ENCODE measurements at places on chromosomes 2 and 18.
A peak's percentile ranks its signal among the peaks of the same experiment; 100 is the strongest.

- DNase-seq, result no peak
Measured at GRCh38 chr2:188187726-188188125, 103.9 kb upstream of the GULP1 start.

DNA sequence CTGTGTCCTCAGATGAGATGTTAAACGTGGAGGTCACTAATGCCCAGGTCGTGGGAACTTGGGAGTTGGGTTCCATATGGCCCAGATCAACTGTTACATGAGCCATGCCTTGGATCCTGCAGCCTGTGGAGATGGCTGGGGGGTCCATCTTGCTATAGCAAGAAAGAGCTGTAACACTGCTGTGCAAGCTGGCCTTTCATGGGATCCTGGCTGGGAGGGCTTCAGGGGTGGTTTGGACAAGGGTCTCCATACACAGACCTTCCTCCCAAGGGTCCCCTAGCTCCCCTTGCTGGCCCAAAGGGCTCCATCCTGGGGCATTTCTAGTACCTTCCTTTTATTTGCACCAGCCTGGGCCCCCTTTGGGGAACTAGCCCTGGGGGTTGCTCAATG lies 337.7 kb downstream of the DYSF start:
- DNase-seq, result no peak

DNA sequence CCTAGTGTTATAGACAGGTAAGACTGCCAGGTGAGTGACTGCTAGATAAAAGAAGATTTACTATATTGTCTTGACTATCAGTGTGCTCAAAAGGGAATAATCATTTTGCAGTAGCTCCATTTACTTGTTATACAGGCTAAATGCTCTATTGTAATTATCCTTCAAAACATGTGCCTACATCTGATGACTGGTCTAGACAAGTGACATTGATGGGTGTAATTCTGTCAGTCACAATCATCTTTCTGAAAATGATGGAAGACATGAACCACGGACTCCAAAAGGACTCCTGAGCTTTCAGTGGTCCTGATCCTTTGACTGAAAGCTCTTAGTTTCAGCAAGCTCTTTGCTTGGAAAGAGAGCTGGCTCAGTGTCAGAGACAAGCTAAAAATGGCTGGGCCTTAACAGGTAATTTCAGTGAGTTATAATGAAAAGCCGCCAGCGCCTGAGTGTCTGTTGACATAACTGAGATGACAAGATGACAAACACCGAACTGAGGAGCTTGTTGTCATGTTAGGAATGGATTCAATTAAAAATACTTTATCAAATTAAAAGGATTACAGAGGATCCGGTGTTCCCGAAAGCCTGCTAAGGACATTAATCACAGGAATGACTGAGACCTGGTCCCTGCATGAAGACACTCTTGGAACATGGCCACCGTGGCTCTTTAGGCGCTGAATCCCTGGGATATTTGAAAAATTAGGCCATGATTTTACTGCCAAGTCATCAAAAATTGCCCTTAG lies 141.7 kb downstream of the CMPK2 start:
- no peak for DNase-seq

DNA sequence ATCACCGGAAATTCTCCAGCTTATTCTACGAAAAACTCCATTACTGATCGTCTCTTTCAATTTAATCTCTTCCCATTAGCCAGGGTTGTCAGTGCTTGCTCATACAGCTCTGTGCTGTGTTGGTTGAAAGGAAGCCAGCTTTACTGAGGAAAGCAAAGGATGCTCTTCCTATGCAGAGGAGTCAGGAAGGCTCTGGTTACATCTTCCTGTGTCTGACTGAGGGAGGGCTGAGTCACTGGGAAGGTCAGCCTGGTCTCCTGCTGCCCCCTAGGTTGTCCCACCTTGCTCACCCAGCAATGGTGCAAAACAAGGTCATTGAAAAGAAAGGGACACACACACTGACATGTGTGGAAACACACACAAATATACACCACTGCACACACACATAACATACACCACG lies 975.6 kb downstream of the DCDC2C start:
- DNase-seq, result no peak

DNA sequence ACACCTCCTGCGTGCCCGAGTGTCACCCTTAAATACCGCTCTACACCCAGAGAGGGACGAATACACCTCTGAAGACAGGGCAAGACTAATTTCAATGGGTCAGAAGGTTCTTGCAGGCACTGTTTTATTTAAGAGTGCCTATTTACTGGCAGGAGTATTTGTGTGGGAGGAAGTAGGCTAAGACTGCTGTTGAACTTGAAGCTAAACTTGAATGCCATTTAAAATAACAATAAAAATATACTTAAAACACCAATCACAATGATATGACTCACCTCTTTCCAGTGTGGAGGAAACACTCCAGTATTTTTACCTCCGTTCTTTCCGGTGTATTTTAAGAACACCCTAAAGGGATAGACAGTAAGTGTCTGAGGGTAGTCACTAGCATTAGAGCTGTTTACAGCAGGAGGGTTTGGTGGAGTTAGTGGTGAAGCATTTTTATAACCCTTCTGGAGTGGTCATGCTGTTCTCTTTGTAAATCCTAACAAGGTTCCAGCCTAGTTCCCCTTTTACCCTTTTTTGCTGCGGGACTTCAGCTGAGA lies 9.6 kb upstream of the HOXD1 start:
- peak; percentile 8 for DNase-seq

GRCh38 chr18:57660961-57661360 lies 39.3 kb upstream of the NARS1 start:
- no peak for DNase-seq

GRCh38 chr2:30702694-30703093 lies 104.6 kb downstream of the CAPN13 start:
- DNase-seq, result no peak

DNA sequence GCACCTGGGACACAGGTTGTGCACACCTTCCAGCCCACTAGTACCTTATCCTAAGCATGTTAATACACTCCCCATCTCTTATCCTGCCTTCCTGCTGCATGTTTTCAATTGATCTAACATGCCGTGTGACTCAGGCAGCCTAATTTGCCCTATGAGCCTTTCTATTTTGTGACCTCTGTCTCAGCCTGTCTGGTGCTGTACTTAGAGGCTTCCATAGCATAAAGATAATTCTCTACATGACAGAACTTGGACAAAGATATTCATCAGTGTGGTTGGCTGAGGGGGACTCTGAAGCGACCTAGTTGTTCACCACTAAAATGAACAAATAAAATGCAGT lies 8.6 kb upstream of the TMEM37 start:
- DNase-seq, result peak; percentile 38

DNA sequence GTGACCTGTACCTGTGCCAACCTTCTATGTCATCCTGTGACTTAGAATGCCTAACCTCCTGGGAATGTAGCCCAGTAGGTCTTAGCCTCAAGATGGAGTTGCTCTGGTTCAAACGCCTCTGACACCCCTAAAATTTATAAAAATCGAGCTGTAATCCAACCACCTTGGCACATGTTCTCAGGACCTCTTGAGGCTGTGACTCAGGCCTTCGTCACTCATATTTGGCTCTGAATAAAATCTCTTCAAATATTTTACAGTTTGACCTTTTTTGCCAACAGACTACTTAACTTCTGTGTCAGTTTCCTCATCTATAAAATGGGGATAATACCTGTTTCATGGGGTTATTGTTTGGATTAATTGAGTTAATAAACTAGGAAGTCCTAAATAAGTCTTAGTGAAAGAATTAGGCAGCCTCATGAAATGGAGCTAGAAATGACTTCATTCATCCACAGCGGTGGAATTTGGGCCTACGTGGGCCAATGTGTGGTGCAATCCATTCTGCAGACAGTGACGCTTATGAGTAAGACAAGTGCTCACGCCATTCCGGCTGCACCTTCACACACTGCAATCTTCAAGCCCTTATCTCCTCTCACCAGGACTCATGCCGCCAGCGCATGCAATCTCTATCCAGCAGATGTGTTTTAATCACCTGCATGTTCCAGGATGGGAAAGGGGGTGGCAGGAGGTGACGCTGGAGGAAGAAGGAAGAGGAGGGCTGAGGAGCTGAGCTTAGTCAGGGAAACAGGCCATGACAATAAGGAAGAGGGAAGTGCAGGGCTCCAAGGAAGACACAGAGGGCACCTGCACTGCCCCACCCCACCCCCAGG lies 2.0 kb upstream of the UBE2F start:
- peak; percentile 95 for DNase-seq

DNA sequence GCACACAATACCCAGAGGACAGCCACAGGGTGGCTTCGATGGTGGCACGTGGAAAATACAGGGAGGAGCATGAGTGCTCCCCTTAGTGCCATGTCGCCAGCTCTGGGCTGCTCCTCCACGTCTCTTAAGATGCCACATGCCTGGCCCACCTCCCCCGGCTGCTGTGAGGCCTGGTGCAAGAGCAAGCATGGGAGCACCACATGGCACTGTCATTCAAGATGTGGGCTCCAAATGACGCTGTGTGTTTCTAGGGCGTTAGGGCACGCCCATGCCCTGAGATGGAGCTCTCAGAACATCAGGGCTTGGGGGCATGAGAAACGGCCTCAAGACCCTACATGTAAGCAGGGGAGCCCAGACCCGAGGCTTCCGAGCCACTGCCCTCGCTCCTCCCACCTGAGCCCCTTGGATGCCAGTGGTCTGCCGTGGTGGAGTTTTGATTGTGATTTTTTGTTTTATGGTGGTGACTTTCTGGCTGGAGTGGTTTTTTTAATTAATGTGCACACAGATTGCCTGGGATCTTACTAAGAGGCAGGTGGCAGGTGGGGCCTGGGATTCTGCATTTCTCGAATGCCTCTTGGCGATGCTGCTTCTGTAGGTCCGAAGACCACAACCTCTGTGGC lies 239.3 kb downstream of the GBX2 start:
- DNase-seq, result no peak

DNA sequence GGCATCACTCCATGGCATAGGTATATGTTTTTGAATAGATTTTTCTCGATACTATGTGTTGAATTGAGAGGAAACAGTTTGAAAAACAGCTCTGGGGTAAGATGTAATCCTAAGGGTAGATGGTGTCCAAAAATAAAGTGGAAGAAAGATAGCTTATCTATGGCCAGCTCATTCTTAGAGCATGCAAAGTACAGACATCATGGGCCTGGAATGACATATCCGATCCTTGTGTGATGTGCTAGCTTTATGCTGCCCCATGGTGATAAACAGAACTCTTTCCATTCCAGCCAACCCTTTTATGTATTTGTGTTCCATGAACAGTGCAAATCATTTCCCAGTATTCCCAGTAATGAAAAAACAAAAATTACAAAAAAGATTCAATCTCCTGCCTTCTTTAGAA lies 390.2 kb upstream of the NXPH2 start:
- no peak for DNase-seq

GRCh38 chr18:49847524-49847923 lies 34.2 kb upstream of the ACAA2 start:
- no peak for DNase-seq

GRCh38 chr2:158966312-158966711 lies 2.1 kb upstream of the TANC1 start:
- no peak for DNase-seq

GRCh38 chr18:52496426-52496825 lies 156.4 kb downstream of the DCC start:
- DNase-seq, result no peak

DNA sequence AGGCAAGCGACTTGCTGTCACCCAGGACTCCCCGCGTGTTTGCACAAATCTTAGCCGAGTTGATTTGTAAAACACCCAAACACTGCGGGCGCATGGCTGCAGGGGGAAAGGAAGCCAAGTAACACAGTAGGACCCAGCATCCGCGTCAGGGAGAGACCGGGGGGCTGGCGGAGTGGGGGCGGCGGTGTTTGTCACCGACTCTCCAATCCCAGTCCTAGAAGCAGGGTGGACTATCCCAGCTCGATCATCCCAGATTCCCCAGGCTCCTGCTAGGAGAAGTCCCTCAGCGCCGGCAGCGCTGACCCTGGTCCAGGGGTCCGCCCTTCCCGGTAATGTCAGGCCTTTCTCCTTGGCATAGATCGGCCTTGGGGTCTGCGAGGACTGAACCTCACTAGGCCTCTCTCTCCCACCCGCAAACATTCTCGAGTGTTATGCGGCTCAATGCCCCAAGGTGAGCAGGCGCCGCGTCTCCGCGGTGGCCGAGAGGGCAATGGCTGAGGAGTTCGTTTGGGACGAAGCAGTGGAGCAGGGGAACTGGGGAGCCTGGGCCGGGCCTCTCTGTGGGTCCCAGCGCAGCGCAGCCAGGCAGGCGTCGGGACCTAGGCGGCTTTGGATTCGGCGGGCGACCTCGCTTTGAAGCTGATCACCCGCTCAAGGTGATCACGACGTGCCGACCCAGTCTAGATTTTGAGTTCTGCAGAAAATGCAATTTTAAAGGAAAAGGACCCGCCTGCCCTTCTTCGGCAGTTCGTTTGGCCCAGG lies 1.5 kb upstream of the GDF7 start:
- no peak for DNase-seq

GRCh38 chr18:31399306-31400032 lies 22.9 kb downstream of the DSG4 start:
- peak; percentile 88 for DNase-seq

GRCh38 chr2:62014102-62014501 lies 108.6 kb downstream of the COMMD1 start:
- peak; percentile 7 for DNase-seq

DNA sequence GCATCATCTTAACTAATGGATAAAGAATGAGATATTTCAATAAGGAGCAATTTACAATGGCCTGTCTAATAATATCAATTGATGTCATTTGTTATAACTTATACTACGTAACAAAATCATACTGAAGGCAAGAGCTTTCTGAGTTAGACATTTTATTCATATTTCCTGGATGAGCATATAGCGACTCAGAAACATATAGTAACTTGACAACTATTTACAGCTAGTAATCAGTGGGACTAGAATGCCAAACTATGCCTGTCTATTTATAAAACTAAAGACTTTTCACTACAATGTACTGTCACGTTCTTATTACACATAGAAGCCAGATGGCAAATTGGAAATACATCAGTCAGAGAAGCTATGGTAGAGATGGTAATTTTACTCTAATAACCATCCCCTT lies 766.2 kb upstream of the TMEFF2 start:
- DNase-seq, result peak; percentile 84

DNA sequence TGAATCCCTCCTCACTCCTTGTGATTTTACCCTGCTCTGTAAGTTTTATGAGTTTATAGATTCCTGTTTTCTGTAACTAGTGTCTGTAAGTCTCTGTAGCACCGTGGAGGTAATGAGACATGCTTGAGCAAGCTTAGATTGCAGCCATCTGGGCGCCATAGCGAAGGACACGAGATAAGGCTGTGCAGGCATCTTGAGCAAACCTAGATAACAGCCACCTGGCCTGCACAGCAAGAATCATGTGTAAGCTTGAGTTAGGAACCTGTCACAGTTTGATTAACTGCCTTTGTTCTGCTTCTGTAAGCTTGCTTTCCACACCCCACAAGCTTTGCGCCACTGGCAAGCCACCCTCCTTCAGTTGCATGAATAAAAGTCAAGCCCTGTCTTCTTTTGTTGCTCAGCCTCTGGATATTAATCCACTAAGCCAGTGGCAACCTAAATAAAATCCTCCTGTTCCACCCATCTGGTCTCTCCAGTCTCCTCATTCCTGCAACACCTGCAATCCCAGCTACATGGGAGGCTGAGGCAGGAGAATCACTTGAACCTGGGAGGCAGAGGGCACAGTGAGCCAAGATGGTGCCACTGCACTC lies 270.6 kb upstream of the RGPD4 start:
- no peak for DNase-seq
